CD4-positive, alpha-beta T cell treated with Interferon gamma for 1 hour (primary cell): ENCODE measurements at places on chromosomes 6 and 20.

DNA sequence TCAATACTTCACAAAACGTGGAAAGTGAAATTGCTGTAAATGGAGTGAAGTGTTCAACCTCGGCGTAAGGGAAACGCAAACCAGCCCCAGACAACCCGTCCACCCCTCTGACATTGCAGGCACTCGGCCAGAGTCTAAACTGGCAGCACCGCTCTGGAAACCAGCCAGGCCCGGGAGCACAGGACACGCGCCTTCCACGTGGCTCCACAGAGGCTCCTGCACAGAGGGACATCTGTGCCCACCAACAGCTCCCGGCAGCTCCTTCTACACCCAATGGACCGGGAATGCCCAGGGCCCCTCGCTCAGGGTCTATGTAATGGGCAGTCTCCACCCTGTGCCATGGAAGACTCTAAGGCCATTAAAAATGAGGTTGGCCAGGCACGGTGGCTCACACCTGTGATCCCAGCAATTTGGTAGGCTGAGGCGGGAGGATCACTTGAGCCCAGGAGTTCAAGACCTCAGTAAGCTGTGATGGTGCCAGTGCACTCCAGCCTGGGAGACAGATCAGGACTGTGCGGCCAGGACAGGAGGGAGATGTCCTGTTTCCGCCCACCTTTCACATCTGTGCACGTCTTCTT, 3.4 kb upstream of the HELZ2 start:
- DNase-seq, result no peak

DNA sequence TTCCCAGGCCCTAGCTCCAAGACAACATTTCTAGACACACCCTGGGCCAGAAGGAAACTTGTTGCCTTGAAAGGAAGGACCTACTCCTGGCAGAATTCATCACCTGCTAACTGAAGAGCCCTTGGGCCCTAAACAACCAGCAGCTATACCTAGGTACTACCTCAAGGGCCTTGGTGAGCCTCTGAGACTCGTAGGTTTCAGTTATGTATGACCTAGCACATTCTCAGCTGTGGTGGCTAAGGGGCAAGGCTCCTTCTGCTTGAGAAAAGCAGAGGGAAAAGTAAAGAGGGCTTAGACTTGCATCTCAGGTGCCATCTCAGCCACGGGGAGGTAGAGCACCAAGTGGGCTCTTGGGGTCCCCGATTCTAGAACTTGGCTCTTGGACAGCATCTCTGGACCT, 132.3 kb upstream of the NHSL1 start:
- no peak for DNase-seq

DNA sequence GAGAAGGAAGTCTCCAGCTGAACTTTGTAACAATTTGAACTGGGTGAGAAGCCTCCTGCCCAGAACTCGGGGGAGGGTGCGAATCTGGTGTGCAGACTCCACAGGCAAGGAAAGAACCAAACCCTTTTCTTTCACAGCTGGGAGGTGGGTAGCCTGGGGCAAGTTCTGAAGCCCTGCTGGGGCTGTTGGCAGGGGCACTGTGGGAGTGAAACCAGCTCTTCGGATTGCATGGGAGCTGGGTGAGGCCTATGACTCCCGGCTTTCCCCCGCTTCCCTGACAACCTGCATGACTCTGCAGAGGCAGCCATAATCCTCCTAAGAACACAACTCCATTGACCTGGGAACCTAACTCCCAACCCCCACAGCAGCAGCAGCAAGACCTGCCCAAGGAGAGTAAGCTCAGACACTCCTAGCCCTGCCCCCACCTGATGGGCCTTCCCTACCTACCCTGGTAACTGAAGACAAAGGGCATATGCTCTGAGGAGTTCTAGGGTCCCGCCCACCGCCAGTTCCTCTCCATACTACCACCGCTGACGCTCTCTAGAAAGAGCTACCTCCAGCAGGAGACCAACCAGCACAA, 37.5 kb downstream of the SOD2 start:
- DNase-seq, result no peak

- DNase-seq, result no peak
These were observed 243.6 kb downstream of the TTLL2 start for GRCh38 chr6:167568407-167569024.

DNA sequence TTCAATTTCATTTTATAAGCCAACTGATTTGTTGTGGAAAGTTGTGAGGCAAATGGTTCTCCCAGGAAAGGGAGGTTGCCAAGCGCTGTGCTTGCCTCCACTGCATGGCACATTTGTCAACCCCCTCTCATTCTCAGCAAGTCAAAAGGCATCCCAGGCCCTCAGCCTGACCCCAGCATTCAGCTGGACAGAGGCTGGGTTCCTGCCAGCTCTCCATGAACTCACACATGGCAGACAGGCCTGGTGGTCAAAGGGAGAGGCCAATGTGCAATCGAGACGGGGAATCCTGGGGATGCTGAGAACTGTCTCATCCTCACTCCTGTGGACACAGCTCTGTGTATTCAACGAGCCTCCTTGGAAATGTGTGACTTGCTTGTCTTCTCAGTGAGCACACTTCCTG, 106.0 kb upstream of the CDH4 start:
- DNase-seq, result no peak

GRCh38 chr20:34085544-34086040, 26.5 kb downstream of the EIF2S2 start:
- DNase-seq, result no peak

DNA sequence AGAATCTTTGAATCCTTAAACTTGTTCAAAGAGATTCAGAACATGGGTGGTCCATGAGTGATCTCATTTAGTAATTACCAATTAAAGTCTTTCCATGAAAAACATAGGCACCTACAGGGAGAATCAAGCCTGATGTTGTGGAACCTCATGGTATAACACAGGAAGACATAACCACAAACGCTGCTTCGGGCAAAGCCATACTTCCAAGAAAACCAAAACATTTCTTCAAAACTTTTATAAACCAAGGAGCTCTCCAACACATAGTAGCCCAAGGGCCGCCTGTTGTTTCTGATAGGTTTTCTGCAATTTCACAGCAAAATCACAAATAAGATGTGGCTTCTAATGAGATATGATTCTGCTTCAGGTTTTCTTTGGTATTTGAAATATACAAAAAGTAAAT, 2.5 kb downstream of the CHD6 start:
- DNase-seq, result no peak

GRCh38 chr20:46838011-46838410, 56.6 kb upstream of the EYA2 start:
- no peak for DNase-seq
